ENCODE measurements at places on chromosomes 5 and 9.

DNA sequence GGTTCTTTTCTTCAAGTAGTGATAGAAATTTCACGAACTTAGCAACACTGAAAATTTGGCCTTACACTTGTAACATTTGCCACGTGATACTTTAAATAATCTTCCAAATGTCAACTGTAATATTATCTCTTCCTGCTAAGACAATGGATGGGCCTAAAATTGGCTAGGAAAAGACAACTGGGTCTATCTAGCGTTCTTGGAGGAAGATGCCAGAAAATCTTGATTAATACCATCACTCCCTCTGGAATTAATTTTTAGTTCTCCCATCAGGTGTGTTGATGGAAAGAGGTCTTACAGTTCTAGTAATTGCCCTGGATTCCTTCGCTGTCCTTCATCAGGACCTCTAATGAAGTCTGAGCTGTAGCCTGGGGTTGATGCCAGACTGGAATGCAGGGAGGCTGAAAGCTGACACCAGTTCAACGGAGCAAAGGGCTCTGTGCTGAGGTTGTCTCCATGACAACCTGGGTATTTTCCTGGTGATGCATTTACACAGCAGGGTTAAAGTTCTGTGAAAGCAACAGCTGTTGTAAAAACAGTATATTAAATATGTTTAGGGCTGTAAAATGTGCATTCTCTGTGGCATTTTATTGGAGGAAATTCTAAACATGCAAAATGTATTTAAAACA is 92.3 kb downstream of the GAS1 start:
- DNase-seq = peak; percentile 82

DNA sequence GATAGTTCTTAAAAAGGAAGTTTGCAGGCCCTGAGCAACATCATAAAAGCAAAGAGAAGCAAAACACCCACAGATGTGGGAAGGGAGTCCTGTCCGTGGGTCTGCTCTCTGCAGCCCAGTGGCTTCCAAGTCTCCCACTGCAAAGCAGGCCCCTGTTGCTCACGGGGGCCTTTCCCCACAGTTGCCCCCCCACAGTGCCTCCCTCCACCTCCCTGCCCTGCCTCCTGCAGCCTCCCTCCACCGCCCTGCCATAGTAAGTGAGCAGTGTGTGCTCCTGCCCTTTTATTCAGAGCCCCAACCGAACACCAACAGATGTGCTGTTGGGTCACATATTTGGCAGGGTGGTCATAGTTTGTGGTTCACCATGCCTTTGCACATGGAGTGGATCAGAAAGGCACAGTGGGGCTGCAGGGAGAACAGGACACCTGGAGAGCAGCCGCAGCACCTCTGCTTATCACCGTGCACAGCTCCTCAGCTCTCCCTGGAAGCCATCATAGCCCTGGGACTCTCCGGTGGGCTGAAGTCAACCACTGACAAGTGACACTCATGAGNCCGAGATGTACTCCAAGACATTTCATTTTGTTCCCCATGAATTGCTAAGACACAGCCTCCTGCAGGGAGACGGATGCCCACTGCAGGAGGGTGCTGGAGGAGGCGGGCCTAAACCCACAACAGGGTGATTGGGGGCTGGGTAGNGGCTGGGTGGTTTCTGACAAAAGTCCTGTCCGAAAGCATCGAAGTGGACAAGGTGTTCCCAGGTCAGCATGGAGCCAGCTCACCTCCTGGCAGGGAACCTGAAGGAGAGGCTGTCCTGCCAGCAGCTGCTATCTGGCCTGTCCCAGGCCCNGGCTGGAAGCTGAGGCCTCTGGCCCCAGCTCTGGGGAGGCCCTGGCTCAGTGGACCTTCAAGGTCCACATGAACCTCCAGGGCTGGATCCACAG is 278.9 kb downstream of the GADD45G start:
- DNase-seq = no peak

DNA sequence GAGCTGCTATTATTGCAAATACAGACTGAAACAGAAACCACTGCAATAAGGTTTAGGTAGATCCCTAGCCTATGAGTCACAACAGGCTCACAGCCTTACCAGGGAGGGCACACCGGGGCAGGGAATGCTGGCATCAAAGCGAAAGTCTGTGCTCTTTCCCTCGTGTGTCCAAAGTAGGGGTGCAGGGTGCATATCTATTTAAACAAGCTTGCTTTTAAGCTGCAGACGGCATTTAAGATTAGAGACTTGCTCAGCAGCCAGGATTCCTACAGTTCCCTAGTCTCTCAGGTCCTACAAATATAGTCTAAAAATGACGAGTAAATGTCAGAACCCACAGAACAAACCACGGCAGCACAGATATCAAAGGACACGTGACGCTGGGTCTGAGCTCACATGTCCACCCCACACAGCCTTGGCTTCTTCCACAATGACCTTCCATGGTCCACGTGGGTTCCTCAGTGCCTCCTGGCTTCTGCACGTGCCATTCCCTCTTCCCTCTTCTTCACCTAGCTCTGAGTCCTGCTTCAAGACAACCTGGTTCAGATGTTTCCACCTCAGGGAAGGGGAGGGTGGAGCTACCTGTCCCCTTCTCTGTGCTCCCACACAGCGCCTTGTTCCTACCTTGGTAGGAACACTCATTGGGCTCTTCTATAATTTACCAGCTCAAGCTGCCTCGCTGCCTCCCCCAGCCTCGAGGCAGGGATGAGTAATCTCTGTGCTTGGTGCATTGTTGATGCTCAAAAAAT is 193.2 kb downstream of the MAPKAP1 start:
- DNase-seq = peak; percentile 78

GRCh38 chr9:99811172-99811571 is 10.5 kb upstream of the NR4A3 start:
- no peak for DNase-seq

DNA sequence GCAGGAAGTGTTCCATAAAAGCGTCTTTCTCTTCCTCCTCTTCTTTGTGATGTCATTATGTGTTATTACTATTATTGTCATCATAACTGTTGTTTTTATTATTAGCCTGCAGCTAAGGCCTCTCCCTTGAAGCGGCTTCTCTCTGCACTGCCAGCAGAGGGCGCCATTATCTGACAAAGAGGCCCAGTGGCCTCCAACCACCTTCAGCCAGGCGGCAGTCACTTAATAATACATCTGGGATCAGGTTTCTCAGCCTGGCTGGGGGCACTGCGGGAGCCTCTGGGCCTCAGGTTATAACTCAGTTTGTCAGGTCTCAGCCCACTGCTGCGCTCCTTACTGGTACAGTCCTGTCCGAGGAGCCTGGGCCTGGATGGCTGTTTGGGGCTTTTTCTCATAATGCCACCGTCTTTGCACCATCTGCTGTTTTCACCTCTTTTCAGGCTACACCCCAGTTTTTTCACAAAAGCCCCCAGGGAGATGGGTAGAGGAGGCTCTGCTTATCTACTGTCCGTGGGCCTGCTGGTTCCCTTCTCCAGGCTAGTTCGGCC is 281.9 kb downstream of the NSG2 start:
- peak; percentile 80 for DNase-seq

DNA sequence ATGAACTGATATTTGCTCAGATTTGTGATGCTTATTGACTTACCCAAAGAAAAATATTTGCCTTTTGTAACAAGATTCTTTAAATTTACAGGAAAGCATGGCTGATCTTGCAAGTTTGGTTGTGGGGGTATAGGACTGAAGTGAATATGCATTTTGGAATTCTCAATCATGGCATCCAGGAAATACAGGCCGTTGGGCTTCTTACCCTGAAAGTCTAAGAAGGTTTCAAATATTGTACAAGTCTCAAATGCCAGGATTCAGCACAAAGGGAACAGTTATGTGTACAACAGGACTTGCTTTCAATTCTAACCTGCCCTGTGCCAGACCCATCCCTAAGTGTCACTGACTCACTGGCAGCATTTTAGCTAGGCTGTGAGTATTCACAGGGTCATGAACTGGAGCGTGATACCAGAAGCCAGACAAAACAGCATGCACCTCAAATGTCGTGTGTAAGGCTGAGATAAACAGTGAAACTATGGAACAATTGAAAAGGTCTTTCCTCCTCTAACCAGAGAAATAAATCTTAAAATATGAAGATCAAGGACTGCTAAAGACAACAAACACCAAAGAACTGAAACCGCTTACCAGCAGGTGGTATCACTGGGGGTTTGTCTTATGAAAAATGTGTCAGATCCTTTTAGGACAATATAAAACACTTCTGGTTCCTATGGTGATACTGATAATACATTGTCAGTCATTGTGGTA is 168.6 kb upstream of the RGMB start:
- peak; percentile 28 for DNase-seq

DNA sequence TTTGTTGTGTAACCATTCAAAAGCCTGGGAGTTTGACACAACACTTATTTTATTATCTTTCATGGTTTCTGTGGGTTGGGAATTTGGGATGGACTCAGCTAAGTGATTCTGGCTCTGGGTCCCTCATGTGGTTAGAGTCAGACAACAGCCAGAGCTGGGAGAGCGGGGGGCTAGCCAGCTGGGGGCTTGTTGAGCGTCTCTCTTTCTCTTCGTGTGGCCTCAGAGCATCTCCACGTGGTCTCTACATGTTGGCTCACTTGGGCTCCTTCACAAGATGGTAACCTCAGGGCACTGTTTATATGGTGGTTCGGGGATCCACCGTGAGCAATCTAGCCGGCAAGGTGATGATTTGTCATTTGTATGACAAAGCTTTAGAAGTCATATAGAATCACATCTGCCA is 73.6 kb downstream of the FSTL4 start:
- DNase-seq = no peak

GRCh38 chr5:120219988-120220387 is 244.1 kb upstream of the PRR16 start:
- no peak for DNase-seq

GRCh38 chr5:6877986-6878828 is 165.0 kb downstream of the TENT4A start:
- DNase-seq = no peak

DNA sequence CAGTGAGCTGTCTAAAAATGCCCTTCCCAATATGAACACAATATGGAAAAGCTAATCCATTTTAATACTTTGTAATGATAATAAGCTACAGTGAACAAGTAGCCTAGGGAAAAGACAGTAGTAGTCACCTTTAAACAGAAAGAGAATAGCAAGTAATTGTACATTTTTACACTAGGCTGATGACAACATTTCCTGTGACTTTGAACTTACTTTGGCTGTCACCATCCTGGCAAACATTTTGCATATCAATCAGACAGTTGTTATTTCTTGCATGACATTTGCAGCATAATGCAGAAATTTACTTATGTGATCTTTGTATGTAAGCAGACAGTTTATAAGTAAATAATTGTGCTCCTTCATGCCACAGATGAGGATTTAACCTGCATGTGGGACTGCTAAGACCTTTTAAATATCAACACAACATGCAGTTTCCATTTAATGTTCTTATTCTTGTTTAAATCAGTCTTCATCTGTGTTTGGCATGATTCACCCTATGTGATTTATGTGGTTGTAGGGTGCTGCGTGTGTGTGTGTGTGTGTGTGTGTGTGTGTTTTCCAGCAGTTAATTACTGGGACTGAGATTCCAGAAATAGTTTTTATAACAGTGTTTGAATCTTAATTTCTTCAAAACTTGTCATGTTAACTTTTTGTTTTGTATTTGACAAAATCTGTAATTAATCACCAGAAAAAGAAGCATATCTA is 997.1 kb upstream of the ARRDC3 start:
- peak; percentile 6 for DNase-seq

DNA sequence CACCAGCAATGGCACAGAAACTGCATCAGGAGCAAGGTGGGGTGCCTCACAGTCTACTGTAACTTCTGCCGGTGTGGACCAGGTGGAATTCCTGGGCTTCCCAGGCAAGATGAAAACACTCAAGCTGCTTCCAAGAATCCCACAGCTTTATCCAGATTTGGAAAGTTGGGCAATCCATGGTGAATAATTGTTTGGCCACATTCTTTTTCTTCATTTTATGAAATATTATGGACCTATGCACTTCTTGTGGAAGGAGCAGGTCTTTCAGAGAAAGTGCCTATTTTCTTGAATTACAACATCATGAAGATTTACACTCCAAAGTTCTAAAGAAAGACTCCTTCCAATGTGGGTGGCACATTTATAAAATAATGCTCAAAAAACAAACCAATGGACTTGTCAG is 503.6 kb downstream of the SEMA5A start:
- DNase-seq = no peak

- DNase-seq = no peak
Measured at GRCh38 chr5:142842994-142843905, 73.1 kb downstream of the ARHGAP26 start.

DNA sequence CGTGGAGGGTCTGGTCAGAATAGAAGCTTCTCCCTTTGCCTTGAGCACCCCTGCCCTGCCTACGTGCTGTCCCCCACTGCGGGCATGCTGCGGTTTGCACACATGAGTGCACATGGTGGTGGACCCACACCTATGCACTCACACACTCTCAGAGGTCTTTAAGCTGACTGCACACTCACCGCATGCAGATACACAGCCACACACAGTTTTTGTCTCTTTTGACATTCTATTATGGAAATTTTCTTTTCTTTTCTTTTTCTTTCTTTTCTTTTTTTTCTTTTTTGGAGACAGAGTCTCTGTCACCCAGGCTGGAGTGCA is 584 bp upstream of the ARID3C start:
- no peak for DNase-seq

- DNase-seq = no peak
Measured at GRCh38 chr5:82679660-82680059, 397.5 kb downstream of the TMEM167A start.

- peak; percentile 95 for DNase-seq
Measured at GRCh38 chr9:119963798-119964372, 594.6 kb upstream of the BRINP1 start.

GRCh38 chr5:66129144-66129543 is 15.0 kb upstream of the SREK1 start:
- DNase-seq = no peak

GRCh38 chr5:82044010-82044409 is 72.2 kb downstream of the ATG10 start:
- DNase-seq = no peak

DNA sequence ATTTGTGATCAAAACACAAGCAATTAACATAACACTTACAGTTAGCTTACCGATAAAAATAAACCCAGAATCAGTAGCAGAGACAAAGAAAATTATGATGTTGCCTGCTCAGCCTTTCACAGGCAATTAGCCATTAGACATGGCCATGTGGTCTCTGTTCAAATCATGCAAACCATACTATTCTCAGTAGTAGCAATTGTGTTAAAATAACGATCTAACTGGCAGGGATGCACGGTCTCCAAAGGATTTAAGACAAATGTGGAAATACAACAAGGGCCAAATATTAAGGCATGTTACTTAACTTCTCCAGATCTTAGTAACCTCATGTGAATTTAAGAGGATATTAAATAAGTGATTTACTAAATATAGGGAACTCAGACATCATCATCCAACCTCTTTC is 59.5 kb downstream of the PTBP3 start:
- DNase-seq = no peak

DNA sequence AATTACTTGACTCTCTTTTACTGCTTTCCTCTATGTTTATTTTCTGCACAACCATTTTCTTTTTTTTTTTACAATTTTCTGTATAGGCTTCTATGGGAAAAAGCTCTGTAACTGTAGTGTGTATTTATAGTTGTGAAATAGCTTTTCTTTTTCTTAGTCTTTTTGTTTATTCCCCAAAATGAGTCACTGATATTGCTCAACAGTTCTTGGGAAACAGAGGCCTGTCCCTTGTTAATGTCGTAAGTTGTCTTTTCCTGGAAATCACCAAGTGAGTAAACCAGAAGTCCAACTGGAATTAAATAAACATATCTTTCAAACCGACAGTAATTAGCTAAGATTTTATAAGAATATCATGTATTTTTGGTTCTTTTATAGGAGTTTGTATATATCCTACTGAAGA is 325.1 kb upstream of the PRR16 start:
- DNase-seq = peak; percentile 93

Data from GM23248 (cell line).